ENCODE measurements at places on chromosomes 7 and 10. TPM values are rescaled to one million over a fixed set of nuclear protein-coding genes. Genes with fewer than 3 reads are reported as not detected.

- H3K4me3 ChIP-seq = no peak overlapping the region
- no peak overlapping the region for H3K27ac ChIP-seq
- no peak for DNase-seq
- H3K4me1 ChIP-seq = no peaks in the 10 kb centered on the region
- no peaks in the 10 kb centered on the region for H3K36me3 ChIP-seq
- no peaks in the 10 kb centered on the region for H3K27me3 ChIP-seq
Observed at GRCh38 chr10:114181971-114182370, 2.8 kb downstream of the TDRD1 start.

DNA sequence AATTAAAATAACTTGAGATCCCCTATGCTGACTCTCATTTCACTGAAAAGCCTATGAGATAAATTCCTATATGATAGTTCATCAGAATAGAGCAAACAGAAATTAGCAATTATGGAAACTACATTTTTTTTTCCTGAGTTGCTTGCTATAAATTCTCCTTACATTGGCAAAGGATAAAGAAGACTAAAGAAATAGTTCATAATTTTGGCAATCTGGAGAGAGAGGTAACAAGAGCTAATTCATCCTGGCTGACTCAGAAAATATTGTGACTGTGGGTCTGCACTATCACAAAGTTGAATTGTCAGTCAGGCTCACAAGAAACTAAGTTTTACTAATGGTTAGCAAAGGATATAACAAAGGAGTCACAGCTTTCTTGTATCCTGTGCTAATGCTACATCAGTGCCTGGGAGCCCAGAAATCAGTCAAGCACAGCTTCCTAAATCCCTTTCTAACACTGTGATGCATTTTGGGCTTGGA is 483.0 kb downstream of the MAGI2 start:
- no peak overlapping the region for H3K4me3 ChIP-seq
- no peaks in the 10 kb centered on the region for H3K36me3 ChIP-seq
- H3K4me1 ChIP-seq = no peaks in the 10 kb centered on the region
- no peak overlapping the region for H3K27ac ChIP-seq

DNA sequence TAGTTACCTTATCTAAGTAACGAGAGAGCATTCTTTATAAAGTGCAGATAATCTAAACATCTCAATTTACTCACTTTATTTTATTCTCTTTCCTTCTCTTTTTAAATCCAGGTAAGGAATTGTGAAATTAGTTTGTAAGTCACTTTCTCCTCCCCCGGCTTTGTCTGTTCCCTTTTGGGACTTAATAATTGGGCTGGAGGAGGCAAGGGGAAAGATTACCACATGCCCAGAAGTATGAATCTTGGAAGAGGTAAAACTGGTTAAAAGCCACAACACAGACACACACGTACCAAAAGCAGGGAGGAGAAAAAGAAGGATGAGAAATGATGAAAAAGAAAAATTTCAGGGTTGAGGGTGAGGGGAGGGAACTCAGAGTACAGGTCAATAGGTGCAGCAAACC is 63.3 kb upstream of the LRRC17 start:
- no peak overlapping the region for H3K27ac ChIP-seq
- no peaks in the 10 kb centered on the region for H3K27me3 ChIP-seq
- H3K36me3 ChIP-seq = no peaks in the 10 kb centered on the region
- no peak for DNase-seq

DNA sequence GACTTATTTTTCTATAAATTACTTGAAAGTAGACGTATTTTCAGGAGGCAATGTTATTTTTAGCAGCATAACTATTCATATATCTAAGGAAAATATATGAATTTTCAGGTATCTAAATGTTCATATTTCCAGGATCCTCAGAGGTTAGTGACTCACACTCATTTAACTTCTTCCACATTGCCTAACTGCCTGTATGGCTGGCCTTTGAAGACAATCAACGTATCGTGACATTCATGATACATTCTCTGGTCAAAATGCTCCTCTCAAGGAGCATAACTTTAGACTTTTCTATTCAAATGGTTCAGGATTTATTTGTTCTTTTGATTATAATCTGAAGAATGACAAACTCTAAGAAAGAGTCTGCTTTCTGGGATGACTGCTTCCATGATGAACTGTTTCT is 89.3 kb downstream of the SEMA3C start:
- no peaks in the 10 kb centered on the region for H3K27me3 ChIP-seq
- no peaks in the 10 kb centered on the region for H3K36me3 ChIP-seq
- no peak overlapping the region for H3K4me3 ChIP-seq
- H3K27ac ChIP-seq = peak overlapping the region; percentile 72
- H3K4me1 ChIP-seq = no peaks in the 10 kb centered on the region
- no peak for DNase-seq

The ELOVL3 gene
- total RNA-seq = not detected

DNA sequence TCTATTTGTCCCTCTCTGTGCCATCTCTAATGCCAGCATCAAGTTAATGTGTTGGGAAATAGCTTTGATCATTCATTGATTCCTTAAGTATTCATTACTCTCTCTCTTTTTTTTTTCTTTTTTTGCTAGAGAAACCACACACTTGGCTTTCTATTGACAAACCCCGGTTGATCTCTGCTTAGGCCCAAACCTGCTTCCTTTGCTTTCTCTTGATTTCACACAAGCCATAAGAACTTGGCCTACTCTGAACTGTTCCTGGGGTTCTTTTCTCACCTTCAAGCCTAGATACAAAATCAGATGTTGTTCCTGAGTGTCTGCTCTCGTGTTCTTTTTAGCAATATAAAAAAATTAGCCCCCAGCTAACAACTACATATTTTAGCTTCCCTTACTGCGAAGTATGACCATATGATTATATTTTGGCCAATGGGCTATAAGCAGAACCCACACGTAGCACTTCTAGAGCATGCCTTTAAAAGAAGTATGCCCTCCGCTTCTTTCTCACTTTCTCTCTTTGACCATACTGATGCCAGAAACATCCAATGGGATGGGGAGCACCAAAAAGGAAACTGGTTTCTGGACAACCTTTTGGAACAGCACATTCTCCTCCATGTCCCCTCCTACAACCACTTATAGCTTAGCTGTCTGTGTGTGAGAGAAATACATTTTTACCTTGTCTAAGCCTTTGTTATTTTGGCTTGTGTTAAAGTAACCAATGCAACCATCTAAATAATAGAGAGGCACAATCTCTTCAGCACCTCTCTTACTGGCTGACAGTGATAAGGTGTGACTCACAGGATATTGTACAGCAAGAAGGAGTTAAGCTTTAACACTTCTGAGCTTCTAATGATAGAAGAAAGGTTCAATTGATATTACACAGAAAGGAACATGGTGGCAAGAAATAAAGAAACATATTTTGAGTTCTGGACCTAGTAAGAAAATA is 96.6 kb upstream of the LRRN3 start:
- no peaks in the 10 kb centered on the region for H3K36me3 ChIP-seq
- H3K4me1 ChIP-seq = no peaks in the 10 kb centered on the region
- H3K27ac ChIP-seq = no peak overlapping the region
- H3K27me3 ChIP-seq = no peaks in the 10 kb centered on the region
- H3K4me3 ChIP-seq = no peak overlapping the region
- no peak for DNase-seq

DNA sequence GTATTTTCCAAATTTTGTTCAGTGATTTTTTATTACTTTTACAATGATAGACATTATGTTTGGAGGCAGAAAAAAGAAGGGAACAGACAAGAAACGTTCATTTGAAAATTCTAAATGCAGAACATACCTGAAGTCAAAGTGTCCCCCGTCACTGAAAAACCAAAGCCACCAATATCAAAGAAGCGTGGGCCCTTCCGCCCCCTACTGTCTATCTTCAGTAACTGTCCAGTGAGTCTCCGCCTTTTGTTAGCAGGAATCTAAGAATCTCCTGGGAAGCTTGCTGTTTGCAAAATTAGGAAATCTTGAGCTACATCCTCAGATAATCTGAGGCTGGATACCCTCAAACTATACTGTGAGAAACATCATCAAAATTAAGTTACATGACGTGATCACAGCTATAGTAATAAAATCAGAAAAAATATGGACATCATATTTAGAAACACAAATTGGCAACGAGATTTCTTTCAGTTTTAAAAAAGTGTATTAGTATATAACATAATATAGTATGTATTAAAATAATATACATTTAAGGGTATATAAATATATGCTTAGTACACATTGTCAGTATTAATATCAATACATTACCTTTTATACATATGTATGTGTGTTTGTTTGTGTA is 169.3 kb upstream of the AKR1E2 start:
- H3K36me3 ChIP-seq = no peaks in the 10 kb centered on the region
- peak; percentile 82 for DNase-seq
- no peak overlapping the region for H3K27ac ChIP-seq
- H3K4me3 ChIP-seq = no peak overlapping the region
- H3K27me3 ChIP-seq = no peaks in the 10 kb centered on the region

The SLC18A3 gene
- total RNA-seq = not detected

GRCh38 chr7:1123715-1124114 is 35.8 kb downstream of the GPER1 start:
- H3K27me3 ChIP-seq = no peaks in the 10 kb centered on the region
- peak; percentile 94 for DNase-seq
- peak overlapping the region; percentile 32 for H3K4me3 ChIP-seq

DNA sequence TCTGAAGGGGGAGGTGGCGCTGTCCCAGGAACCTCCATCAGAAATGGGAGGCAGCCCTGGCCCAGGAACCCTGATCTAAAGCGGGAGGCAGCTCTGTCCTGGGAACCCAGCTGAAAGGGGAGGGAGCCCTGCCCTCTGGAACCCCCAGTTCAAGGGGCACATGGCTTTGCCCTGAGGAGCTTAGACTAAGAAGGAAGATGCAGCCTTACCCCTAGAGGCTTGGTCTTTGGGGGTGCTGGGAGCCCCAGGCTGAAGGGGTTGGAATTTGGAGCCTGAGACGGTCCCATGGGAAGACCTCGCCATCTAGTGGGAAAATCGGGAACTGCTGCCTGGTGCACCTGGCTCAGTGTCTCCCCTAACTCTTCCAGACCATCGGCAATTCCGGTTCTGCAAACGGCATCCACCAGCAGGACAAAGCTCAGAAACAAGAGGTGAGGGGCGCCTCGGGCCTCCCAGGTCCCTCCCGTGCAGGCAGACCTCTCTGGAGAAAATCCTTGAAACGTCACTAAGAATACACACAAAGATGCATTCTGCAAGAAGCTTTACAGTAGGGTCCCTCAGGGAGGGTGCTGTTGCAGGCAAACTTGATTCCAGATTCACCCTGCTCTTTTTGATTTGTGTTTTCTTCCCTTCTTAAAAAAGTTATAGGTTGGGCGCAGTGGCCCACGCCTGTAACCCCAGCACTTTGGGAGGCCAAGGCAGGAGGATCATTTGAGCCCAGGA is 52.4 kb upstream of the GTF2IRD1 start:
- DNase-seq = peak; percentile 83

The PTF1A gene
- total RNA-seq = not detected

GRCh38 chr7:66380272-66380888 is 175.2 kb downstream of the TPST1 start:
- no peaks in the 10 kb centered on the region for H3K27me3 ChIP-seq
- H3K4me1 ChIP-seq = no peaks in the 10 kb centered on the region
- H3K4me3 ChIP-seq = no peak overlapping the region
- DNase-seq = no peak
- no peak overlapping the region for H3K27ac ChIP-seq

GRCh38 chr10:78319841-78320240 is 286.2 kb downstream of the RPS24 start:
- peaks cover 47% of the 10 kb centered on the region for H3K4me1 ChIP-seq
- no peaks in the 10 kb centered on the region for H3K27me3 ChIP-seq
- peak overlapping the region; percentile 93 for H3K27ac ChIP-seq
- no peak overlapping the region for H3K4me3 ChIP-seq

DNA sequence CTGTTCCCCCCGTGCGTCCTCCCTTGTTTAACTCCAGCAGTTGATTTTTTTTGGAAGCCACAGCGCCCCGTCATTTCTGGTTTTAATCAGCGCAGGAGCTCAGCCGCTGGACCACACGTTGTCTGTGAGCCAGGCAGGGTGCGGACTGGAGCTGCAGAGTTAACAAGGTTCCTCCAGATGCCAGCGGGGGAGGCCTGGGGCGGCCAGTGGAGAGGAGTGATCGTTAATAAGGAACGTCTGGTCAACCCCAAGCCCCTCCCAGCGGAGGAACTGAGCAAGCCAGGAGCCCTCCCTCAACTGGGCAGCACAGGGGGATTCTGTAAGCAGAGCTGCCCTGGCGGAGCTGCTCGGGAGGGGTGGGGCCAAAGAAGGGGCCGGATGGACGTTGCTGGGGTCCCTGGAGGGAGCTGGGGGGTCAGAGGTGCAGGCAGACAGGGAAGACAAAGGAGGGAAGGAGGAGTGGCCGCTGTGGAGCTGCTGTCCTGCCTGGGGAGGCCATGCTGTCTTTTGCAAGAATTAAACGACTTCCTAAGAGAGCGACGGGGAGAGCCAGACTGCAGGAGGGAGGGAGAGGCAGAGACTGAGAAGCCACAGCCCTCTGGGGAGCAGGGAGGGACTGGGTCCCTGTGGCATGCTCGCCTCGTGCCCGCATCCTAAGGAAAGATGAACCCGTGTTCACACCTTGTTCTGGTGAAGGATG is 537.1 kb upstream of the FOXK1 start:
- H3K36me3 ChIP-seq = peaks cover 3% of the 10 kb centered on the region
- no peak overlapping the region for H3K4me3 ChIP-seq
- H3K27me3 ChIP-seq = no peaks in the 10 kb centered on the region
- H3K27ac ChIP-seq = peak overlapping the region; percentile 28
- peaks cover 22% of the 10 kb centered on the region for H3K4me1 ChIP-seq

DNA sequence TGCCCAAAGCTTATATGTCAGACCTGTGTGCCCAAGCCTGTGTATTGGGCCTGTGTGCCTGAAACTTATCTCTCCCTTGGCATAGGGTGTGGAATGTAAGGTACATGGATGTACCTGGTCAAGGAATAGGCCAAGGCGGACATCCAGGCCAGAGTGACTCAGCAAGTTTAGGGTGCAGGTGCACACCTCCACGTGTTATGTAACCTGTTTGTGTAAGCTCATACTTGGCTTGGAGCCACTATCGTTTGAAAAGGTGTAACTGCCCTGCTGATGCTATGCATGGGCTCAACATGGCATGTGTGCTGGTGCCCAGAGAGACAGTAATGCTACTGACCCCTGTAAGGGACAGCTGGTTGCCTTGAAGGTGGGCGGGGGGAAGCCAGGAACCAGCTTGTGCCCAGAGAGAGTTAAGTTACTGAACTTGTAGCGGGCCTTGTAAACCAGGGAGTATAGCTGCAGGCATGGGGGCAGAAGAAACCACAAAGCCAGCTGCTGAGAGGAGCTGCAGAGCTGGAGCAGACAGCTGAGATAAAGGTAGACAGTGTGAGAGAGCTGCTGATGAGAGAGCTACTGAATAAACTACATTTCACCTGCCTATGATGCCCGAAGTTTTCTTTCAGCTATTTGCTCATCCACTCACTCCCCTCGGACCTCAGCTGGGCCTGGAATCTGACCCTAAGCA is 656.4 kb upstream of the ZWINT start:
- no peak overlapping the region for H3K4me3 ChIP-seq
- no peaks in the 10 kb centered on the region for H3K4me1 ChIP-seq
- DNase-seq = no peak
- H3K27me3 ChIP-seq = no peaks in the 10 kb centered on the region
- no peak overlapping the region for H3K27ac ChIP-seq
- H3K36me3 ChIP-seq = no peaks in the 10 kb centered on the region

The ADRB1 gene
- 1.4 TPM for total RNA-seq

The POLR2J3 gene
- 12.1 TPM for total RNA-seq

- H3K36me3 ChIP-seq = no peaks in the 10 kb centered on the region
- no peak overlapping the region for H3K27ac ChIP-seq
- H3K4me3 ChIP-seq = no peak overlapping the region
- no peak for DNase-seq
- H3K4me1 ChIP-seq = peaks cover 34% of the 10 kb centered on the region
- no peaks in the 10 kb centered on the region for H3K27me3 ChIP-seq
Observed at GRCh38 chr7:136523571-136523970, 344.9 kb upstream of the CHRM2 start.

- no peaks in the 10 kb centered on the region for H3K27me3 ChIP-seq
- no peaks in the 10 kb centered on the region for H3K36me3 ChIP-seq
- H3K4me1 ChIP-seq = no peaks in the 10 kb centered on the region
- H3K4me3 ChIP-seq = no peak overlapping the region
- no peak overlapping the region for H3K27ac ChIP-seq
- DNase-seq = no peak
Observed at GRCh38 chr10:121751191-121751760, 153.0 kb upstream of the FGFR2 start.
